ENCODE measurements at places on chromosomes 6 and 20. TPM values are rescaled to one million over a fixed set of nuclear protein-coding genes. Genes with fewer than 3 reads are reported as not detected.

GRCh38 chr6:158071121-158072082 lies 89.7 kb downstream of the SYNJ2 start:
- no peak for DNase-seq

DNA sequence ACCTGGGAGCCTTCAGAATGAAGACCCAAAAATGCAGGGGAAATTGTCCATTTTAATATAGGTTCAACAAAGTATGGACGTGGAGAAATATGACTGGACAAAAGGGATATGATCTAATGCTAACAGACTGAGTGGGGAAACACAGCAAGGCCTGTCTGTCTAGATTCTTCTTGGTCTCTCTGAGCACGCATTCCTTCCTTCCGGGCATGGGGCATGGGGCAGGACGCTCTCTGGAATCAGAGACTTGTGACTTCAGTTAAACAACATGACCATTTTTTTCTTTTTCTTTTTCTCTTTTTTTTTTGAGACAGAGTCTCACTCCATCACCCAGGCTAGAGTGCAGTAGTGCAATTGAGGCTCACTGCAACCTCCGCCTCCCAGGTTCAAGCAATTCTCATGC lies 31.9 kb downstream of the ZBTB2 start:
- no peak for DNase-seq

GRCh38 chr6:30931272-30931671 lies 698 bp downstream of the SFTA2 start:
- no peak for DNase-seq

DNA sequence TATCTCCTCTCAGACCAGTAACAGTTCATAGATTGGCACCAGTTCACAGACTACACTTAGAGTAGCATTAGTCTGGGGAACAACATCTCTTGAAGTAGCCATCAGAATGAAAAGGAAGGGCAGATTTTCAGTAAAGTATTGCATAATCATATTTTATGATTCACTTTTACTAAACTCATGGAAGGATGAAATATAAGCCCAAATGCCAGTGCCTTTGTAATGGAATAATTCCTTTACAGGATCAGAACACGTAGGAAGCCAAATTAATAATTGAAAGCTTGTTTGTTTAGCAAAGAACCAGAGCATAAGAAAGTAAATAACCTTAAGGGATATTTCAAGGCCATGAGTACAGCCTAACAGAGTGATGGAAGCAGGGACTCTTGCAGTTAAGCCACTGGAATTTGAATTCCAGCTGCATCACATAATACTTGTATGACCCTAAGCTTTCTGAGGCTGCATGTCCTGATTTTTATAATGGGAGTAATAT lies 11.4 kb upstream of the LOC128125822 start:
- DNase-seq = no peak

- peak; percentile 76 for DNase-seq
Measured at GRCh38 chr6:30615958-30616810, 859 bp downstream of the PPP1R10 start.

- DNase-seq = no peak
Measured at GRCh38 chr6:46378882-46379416, 112.3 kb downstream of the RCAN2 start.

DNA sequence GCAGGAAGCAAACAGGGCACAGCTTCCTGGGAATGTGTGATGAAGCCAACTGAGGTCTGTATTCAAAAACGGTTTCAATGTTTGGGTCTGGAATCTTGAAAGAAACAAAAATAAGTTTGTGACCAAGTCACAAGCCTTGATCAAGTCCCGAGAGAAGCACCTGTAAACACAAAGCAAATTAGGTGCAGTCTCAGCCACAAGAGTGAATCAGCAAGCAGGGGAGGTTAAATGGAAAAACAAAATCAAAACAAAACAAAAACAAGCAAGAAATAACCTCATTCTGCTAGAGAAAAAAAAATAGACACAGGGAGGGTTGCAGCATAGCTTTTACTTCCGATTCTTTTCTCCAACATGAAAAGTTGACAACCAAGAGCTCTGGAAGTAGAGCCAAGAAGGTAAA lies 201.7 kb downstream of the CLIC5 start:
- no peak for DNase-seq

The DDR1 gene
- total RNA-seq = 131 TPM

The RHAG gene
- total RNA-seq = not detected

DNA sequence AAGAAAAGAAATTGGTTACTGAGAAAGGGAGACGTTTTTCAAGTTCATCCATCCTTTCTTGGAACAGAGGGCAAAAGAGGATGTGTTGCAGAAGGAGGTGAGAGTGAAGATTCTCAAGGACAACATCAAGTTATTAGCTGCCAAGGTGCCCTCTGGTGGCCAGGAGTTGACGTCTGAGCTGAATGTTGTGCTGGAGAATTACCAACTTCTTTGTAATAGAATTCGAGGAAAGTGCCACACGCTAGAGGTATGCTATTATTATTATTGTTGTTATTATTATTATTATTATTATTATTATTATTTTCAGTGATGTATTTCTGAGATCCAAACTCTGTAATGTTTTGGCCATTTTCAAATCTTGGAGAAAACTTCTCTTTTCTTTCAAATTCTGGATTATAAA lies 197.0 kb downstream of the UTRN start:
- DNase-seq = peak; percentile 51

- DNase-seq = no peak
Measured at GRCh38 chr6:144644776-144645175, 359.6 kb downstream of the UTRN start.

GRCh38 chr6:47147175-47147727 lies 105.1 kb upstream of the ADGRF1 start:
- no peak for DNase-seq

DNA sequence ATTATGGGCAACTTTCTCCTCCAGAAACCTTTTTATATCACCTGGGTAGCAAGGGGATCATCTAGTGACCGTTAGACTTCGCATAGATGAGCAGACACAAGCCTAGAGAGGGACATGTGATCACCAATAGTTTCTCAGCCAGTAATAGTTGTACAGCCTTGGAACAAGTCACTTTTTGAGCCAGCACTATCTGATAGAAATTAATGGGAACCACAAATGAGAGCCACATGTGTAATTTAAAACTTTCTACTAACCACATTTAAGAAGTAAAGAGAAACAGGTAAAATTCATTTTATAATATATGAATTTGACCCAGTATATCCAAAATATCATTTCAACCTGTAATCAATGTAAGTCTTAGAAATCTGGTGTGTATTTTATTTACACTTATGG lies 592 bp upstream of the CTNNBL1 start:
- peak; percentile 10 for DNase-seq

DNA sequence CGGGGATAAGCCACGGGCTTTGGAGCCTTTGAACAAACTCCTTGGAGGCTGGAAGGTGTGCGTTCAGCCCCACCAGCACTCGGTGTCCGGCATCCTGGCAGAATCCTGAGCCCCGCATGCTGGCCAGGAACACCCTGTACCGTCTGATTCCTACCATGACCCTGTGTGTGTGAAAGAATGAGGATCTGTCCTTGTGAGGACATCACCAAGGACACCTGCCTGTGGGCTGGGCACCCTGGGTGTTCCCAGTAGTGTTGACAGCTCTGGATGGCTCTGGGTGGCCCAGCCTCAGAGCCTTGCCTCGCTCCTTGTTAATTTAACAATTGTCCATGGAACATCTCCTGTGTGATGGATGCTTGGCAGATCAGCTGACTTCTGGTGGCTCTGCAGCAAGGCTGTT lies 234.3 kb downstream of the QKI start:
- DNase-seq = no peak

DNA sequence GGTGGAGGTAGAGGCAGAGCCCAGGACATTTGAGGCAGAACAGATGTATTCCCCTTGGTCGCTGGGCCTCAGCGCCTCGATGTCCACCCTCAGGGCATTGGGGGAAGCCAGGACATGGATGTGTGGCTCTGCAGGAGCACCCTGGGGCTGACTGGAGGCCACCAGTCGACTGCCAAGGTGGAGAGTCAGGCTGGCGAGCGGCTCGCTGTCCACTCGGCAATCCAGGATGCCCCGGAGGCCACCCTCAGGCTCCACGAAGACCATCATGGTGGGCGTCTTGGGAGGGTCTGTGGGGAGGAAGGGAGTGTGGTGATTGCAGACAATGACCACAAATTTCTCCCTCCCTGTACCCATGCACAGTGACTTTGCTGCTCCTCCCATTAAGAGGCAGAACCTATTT lies 8.2 kb upstream of the ADAM33 start:
- no peak for DNase-seq

GRCh38 chr6:162653808-162654207 lies 73.8 kb downstream of the PRKN start:
- no peak for DNase-seq

The SYCP2L gene
- total RNA-seq = 0.68 TPM

GRCh38 chr6:83603551-83603950 lies 91.2 kb downstream of the PRSS35 start:
- DNase-seq = peak; percentile 60

DNA sequence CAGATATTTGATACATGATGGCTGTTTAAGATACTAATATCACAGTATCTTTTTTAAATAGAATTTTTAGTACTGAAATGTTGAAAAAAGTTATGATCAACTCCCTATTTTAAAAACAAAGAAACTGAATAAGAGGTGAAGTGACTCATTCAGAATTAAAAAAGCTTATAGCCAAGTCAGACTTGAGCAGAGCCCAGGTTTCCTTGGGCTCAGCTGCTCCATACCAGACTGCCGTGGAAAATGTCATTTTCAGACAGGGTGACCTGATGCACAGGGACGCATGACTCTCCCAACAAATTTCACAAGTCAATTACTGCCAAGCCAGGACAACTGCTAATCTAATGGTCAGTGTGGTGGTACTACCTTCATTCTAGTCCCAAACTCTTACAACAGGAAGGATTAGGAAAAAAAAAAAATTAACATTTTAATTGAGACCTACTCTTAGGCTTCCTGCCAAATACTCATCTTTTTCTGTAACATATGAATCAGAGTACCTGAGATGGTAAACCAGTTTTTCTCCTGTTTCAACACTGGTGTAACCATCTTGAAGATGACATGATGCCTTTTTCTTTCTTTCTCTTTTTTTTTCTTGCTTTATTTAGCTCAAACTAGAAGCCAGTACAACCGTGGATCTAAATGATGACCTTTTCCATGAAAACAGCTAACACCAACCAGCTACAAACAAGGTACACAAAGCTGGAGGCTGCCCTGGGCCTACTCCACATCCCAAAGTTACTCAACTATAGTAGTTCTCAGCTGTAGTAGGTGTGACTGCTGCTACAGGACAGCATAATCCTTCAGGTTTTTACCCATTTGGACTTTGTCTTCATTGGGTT lies 30.5 kb downstream of the SLC22A23 start:
- DNase-seq = no peak

GRCh38 chr6:33589731-33590530 lies 9.9 kb upstream of the BAK1 start:
- DNase-seq = peak; percentile 36

GRCh38 chr20:23513164-23513563 lies 22.2 kb downstream of the CST8 start:
- no peak for DNase-seq

- DNase-seq = peak; percentile 22
Measured at GRCh38 chr6:138004430-138005287, 102.6 kb downstream of the PERP start.

- DNase-seq = no peak
Measured at GRCh38 chr20:39291301-39291700, 329.2 kb downstream of the DHX35 start.

- no peak for DNase-seq
Measured at GRCh38 chr6:93823489-93823888, 404.1 kb upstream of the EPHA7 start.

DNA sequence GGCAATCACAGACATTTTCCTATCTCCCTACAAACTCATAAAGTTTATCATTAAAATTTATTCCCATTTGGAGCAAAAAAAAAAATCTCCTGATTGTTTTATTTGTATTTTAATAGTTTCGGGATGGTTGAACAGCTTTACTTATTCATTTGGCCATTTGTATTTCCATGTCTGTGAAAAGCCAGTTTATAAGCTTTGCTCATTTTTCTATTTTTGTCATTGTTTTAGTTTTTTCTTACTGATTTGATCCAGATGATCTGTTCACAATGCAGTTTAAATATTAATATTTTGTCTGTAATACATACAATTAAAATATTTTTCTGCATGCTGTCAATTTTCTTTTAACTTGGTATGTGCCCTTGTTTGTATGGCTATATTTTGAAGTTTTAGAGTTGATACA lies 65.2 kb upstream of the CCN2 start:
- no peak for DNase-seq

DNA sequence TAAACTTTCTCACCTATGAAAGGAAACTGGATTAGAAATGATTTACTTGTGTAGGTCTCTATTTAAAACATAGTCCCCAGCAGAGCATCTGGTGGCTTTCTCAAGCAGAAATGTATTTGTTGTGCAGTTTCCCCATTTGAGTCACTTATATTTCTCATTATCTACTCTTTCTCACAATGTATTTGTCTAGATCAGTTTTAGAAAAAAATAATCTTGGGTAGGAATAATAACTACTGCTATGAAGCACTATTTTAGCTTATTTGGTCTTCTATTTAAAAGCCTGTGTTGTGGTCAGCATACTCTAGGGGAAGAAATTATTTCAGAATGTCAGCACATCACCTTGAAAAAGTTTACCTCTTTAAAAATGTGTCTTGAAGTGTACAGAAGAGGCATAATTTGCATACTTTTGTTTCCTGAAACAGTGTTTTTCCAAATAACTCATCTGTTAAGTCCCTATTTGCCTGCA lies 60.9 kb upstream of the PRL start:
- DNase-seq = no peak

GRCh38 chr20:34578521-34578920 lies 20.0 kb downstream of the MAP1LC3A start:
- DNase-seq = peak; percentile 89

The PMEPA1 gene
- 0.58 TPM for total RNA-seq

- no peak for DNase-seq
Measured at GRCh38 chr6:90177544-90178383, 118.9 kb downstream of the BACH2 start.

The LRRC1 gene
- total RNA-seq = 8.6 TPM

GRCh38 chr20:46251211-46251673 lies 57.1 kb downstream of the CDH22 start:
- DNase-seq = no peak

The SNRPB gene
- total RNA-seq = 1,118 TPM

DNA sequence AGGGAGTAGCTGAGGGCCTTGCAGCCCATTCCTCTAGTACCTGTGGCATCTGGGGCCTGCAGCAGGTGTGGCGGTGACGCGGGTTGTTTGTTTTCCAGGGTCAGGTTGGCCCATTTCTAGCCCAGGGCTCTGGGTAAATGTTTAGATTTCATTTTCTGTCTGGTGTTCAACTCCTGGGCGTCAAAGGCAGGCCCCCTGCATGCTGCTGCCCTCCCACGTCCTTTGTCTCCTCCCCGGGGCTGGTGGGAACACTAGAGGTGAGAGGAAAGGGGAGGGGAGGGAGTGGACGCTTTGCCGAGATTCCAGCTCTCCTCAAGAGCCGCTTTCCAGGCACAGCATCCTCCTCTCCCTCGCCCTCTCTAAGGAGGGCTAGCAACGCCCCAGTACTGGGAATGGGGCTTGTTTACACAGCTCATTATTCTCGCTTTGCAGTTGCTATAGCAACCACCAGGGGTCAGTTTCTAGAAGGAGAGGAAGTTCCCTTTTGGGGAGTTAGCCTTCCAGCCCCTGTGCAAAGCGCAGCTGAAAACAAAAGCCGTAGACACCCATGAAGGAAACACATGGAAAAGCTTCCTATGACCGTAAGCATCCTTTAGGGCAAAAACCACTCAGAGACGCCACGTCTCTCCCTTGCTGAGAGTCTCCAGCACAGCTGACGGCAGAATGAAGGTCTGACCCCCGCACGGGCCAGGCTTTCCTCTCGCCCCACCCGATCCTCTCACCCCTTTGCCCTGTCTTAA lies 170.6 kb downstream of the LY86 start:
- peak; percentile 31 for DNase-seq

GRCh38 chr6:22240025-22240424 lies 56.8 kb downstream of the PRL start:
- DNase-seq = no peak
